ENCODE measurements at places on chromosomes 11 and 22. TPM values are rescaled to one million over a fixed set of nuclear protein-coding genes. Genes with fewer than 3 reads are reported as not detected.

Gene CALCA
- total RNA-seq, result not detected

Gene RAC2
- total RNA-seq, result 5.0 TPM

DNA sequence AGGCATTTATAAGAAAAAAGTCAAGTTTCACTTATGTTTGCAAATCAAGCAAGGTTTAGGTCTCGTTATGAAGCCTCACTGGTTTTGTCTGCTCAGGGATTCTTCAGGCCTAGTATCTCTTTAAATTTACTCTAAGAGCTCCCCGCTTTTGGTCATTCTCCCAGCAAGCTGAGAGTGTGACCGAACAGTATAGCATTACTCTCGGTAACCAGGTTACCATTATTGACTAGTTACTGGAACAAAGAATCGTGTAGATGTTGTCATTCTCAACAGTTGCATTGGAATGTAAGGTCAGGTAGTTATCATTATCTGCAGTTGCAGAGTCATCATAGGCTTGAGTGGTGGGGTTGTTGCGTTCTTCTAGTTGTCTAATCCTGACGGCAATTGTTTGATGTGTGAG, 9.8 kb upstream of the USP2 start:
- no peak for DNase-seq

DNA sequence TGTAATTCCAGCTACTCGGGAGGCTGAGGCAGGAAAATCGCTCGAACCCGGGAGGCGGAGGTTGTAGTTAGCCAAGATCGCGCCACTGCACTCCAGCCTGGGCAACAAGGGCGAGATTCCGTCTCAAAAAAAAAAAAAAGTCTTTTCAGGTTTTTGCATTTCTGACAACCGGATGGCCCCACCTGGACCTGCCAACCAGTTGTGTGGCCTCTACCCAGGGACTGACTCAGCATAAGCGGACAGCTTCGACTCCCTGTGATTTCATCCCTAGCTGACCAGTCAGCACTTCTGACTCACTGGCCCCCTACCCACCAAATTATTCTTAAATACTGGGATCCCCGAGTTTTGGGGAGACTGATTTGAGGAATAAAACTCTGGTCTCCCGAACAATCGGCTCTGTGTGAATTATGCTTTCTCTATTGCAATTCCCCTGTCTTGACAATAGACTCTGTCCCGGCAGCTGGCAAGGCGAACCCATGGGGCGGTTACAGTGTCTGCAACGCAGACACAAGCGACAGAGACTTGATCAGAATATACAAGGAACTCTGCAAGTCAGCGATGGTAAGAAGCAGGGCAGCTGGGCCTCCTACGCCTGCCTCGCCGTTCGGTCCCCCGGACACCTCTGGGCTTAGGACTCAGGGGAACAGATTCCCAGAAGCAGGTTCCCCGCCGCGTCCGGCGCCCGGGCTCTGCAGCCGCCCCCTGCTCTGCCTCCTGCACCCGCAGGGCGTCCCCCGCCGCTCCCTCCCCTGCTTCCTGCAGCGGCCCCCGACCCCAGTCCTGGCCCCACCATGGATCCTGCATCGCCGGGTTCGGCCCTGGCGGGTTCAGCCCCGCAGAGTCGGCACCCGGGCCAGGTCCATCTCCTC, 741 bp upstream of the TALDO1 start:
- DNase-seq, result peak; percentile 66

GRCh38 chr11:104462341-104462740, 298.4 kb upstream of the PDGFD start:
- DNase-seq, result peak; percentile 3

Measured in M059J (cell line).